ENCODE measurements at places on chromosomes 7 and 10.
A peak's percentile ranks its signal among the peaks of the same experiment; 100 is the strongest.

DNA sequence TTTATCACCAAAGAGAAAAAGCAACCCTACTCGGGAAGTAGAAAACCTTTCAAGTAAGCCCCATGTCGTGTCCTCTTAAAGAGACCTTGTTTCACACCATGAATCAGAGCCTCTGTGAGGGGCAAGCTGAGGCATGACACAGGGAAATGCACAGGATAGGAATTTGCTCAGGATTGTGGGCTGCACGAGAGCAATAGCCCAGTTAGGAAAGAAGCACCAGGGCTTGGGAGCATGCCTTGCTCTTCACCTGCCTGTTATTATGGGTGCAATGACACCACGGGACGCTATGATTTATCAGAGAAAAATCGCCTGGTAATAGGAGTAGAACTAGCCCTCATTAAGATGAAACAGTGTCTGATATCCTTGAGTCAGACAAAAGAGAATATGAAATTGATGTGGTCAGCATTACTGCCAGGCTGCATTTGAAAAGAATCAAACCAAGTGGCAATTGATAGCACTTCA, 562.9 kb upstream of the NRP1 start:
- DNase-seq, result no peak

DNA sequence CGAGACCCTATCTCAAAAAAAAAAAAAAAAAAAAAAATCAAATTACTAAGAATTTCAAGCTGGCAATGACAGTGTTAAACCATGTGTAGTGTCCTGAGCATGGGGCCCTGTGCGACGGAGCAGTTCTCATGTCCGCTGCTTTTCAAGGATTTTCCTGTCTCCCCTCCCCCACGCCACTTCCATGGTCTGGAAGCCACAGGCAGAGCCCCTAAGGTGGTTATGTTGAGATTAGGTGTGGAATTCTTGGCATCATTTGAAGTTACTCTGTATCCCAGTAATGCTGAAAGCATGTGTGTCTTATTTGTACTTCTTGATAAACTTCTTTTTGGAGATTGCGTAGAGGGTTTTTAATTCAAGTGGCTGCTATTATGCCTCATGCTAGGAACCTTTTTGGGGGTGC, 65.2 kb downstream of the PFKFB3 start:
- DNase-seq, result no peak

- DNase-seq, result no peak
Observed at GRCh38 chr10:8502573-8502972, 448.1 kb downstream of the GATA3 start.

DNA sequence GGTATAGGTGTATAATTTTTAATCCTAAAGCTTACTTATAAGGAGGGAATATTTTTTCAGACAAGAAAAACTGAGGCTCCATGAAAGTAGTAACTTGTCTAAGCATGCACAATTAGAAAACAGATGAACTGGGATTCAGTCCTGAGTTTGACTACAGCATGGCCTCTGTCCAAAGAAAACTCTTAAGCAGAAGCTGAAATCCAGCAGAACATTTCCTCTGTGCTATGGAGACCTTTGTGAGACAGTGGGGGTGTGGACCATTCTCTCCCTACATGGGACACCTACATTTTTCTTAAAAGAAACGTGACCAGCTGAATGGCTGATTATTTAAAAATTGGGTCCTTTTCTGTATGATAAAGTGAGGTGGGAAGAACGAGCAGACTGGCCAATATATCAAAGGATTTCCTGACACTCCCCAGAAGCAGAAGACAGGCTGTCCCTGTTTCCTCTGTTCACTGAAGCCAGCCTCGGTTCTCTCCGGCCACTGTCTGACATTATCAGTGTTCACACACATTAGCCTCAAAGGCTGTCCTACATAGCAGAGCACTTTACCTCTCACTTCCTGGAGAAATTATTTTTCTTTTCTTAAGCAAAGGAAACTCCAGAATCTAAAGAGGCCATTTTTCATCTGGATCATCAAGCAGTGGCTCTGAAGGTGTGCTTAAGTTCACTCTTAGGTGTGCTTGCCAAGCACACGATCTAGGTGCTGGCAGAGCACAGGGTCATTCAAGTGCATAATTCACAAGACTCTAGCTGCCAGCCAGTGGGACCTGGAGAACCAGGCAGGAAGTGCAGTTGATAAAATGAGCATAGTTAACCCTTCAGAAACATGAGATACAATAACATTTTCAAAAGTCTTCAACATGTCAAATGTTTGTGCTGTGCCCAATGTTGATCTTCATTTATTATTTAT, 40.4 kb upstream of the KIAA1217 start:
- no peak for DNase-seq

- no peak for DNase-seq
Observed at GRCh38 chr7:21538936-21539495, 3.8 kb upstream of the DNAH11 start.

DNA sequence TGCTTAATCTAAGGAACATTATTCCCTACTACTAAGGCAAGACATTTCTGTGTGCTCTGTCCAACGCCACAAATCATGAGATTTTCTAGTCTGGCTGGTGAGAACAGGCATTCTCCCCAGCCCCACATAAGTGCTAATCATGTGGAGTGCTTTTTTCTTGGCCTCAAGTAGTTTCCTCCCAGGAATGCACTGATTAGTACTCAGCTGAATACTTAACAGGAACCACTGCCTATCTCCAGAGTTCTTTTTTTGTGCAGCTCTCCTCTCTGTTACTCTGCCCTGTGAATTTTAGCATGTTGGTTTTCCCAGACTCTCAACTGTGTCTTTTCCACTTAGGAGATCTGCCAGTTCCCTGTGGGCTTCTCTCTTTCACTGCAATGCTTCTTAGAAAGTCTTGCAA, 1098.5 kb upstream of the LRRTM3 start:
- DNase-seq, result no peak

GRCh38 chr7:121633186-121633585, 237.1 kb upstream of the FAM3C start:
- DNase-seq, result no peak

- DNase-seq, result no peak
Observed at GRCh38 chr7:106166651-106167342, 54.7 kb upstream of the SYPL1 start.

- no peak for DNase-seq
Observed at GRCh38 chr7:101237206-101238067, at the start of gene CLDN15. TSS of gene CLDN15 (minus strand) at chr7:101237802. CDS start at chr7:101237581, 221 bp downstream.

DNA sequence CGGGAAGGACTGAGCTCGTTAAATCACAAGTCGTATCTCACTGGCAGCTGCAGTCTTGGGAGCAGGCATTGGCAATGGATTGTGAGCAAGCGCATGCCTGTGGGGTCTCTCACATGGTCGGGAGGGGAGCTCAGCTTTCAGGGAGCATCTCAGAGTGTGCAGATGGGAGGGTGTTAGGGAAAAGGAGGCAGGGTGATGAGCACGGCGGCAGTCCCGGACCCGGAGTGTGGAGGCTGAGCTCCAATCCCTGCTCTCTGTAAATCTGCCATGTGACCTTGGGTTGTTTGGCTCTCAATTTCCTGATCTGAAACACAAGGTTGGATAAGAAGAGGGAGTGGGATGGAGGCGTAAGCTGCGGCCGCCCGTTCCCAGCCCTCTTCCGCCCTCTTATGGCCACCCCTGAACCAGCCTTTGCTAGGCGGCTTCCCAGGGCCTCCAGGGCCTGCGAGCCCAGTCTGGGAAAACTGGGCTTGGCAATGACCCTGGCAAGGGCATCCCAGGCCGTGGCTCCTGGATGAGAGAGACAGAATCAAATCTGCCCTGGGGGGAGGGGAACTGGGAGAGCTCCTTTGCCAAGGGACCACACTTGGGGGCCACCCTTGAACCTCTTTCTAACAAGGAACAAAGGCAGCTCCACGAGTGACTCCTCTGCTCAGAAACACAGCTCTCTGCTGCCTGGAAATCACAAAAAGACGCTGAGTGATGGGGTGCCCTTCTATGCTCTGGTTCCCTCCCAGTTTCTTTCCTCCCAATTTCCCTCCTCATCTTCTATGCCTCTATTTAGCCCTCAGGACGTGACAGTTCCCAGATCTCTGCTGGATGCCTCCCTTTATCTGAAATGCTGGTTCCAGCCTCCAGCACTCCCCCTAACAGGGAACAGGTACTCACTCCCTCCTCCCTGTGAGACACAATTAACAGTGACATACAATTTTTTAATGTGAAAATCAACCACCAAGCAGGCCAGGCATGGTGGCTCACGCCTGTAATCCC, 41.7 kb upstream of the LOXL4 start:
- peak; percentile 30 for DNase-seq

- DNase-seq, result no peak
Observed at GRCh38 chr10:115851695-115852094, 421.3 kb downstream of the GFRA1 start.

GRCh38 chr7:46292741-46293140, 371.7 kb upstream of the IGFBP3 start:
- no peak for DNase-seq

- DNase-seq, result peak; percentile 12
Observed at GRCh38 chr10:59991661-59992060, 85.3 kb upstream of the CCDC6 start.

DNA sequence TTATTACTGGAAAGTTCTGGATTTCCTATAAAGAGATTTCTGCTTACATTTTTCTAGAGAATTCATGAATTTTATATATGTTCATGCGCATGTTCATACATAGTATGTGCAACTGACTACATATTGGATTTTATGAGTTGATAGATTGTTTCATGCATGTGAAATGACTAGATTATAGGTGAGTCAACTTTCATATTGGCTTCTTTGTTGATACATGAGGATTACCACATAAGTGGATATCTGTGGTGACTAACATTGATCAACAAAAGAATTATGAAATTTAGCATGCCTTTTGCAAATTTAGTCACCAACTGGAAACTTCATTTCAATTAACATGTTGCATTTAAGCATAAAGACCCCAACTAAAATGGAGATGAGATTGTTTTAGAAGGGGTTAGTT, 99.0 kb downstream of the GNAT3 start:
- DNase-seq, result no peak
